ENCODE measurements at places on chromosomes 5 and 9. TPM values are rescaled to one million over a fixed set of nuclear protein-coding genes. Genes with fewer than 3 reads are reported as not detected.

SECISBP2 gene
- total RNA-seq, result 56.4 TPM

HSPB3 gene
- total RNA-seq, result not detected

PLPPR1 gene
- total RNA-seq, result not detected

TLR4 gene
- total RNA-seq, result 1.4 TPM

DMRTA1 gene
- not detected for total RNA-seq

KCNN2 gene
- total RNA-seq, result not detected

DRD1 gene
- total RNA-seq, result not detected

CCDC192 gene
- not detected for total RNA-seq

PLGRKT gene
- 25.5 TPM for total RNA-seq

LHX2 gene
- not detected for total RNA-seq

SPINK4 gene
- not detected for total RNA-seq

HTR4 gene
- not detected for total RNA-seq

GRAMD2B gene
- 4.6 TPM for total RNA-seq

IL31RA gene
- total RNA-seq, result not detected

SLC6A3 gene
- total RNA-seq, result not detected

ACTBL2 gene
- not detected for total RNA-seq

TERT gene
- not detected for total RNA-seq

DNM1 gene
- 1.2 TPM for total RNA-seq

FAM78A gene
- total RNA-seq, result 104 TPM

COL27A1 gene
- total RNA-seq, result 1.9 TPM

ZNF879 gene
- total RNA-seq, result 7.5 TPM

SPINK7 gene
- not detected for total RNA-seq

NEURL1B gene
- 3.1 TPM for total RNA-seq

TRPM3 gene
- total RNA-seq, result not detected

THOC3 gene
- 54.6 TPM for total RNA-seq

PRSS3 gene
- not detected for total RNA-seq

ZNF346 gene
- total RNA-seq, result 30.7 TPM

IL4 gene
- 1.8 TPM for total RNA-seq

BAAT gene
- not detected for total RNA-seq
